ENCODE measurements at places on chromosomes 7 and 10.

DNA sequence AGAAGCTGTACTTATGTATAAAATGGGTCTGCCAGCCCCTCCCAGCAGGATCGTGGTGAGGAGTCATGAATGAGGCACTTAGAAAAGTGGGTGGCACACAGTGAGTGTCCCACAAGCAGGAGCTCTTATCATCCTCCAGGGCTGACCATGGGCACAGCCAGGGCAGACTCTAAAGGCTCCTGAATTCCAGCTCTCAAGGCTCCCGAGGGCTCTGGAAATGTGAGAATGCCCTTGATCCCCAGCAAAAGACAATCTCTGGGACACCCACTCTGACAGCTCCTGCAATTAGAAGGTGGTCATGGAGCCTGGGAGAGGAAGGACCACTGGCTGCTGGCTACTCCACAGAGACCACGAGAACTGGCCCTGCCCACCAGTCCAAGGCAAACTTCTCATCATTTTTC, 1.6 kb downstream of the VSTM4 start:
- no peak for DNase-seq

DNA sequence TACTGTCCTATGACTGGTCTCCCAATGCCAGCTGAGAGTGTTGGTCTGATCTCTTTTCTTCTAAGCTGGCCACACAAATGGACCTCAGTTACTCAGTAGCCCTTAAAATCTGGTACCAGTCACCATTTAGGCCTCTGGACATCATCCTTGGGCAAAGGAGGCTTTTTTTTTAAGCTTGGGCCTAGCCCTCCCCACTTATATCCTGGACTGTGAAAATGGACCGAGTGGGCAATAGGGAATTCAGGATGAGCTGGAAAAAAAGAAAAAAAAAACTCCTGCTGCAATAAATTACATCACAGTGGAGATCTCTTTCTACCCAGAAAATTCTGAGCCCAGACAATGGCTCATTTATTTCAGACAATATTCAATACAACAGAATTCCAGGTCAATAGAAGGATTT, 68.4 kb downstream of the PARP12 start:
- no peak for DNase-seq

DNA sequence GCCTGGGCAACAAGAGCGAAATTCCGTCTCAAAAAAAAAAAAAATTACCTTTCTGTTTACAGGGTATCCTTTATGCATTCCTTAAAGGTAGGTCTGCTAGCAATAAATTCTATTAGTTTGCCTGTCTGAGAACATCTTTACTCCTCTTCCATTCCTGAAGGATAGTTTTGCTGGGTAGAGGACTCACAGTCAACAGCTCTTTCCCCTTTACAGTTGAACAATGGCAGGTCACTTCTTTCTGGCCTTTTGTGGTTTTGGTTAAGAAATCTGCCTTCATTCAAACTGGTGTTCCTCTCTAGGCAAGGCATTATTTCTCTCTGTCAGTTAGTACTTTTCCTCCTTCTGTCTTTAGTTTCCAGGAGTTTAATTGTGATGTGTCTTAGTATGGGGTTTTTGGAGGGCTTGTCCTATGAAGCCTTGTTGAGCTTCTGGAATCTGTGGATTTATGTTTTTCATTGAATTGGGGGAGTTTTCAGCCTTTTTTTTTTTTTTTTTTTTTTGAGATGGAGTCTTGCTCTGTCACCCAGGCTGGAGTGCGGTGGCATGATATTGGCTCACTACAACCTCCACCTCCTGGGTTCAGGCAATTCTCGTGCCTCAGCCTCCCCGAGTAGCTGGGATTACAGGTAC, 4.8 kb upstream of the DNAAF5 start:
- DNase-seq = no peak

GRCh38 chr10:58886406-58886805, 290.0 kb upstream of the PHYHIPL start:
- no peak for DNase-seq

DNA sequence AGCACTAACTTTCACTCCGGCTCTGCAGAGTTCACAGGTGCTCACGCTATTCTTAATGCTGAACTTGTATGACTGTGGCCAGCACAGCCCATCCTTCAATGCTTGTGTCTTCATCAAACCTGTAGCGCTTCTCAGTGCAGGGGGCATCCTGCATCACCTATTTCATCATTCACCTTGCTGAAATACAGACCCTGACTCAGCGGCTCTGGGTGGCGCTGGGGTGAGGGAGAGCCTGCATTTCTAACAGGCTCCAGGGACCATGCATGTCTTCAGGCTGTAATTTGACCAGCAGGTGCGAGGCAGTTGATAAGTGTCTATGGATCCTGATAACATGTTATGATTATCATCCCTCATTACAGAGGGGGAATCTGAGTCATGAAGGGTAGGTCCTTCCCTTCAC, 89.3 kb downstream of the VOPP1 start:
- DNase-seq = no peak

- no peak for DNase-seq
Measured at GRCh38 chr10:7606951-7607404, 59.8 kb downstream of the ITIH5 start.
